ENCODE measurements at places on chromosomes 1 and 21.

DNA sequence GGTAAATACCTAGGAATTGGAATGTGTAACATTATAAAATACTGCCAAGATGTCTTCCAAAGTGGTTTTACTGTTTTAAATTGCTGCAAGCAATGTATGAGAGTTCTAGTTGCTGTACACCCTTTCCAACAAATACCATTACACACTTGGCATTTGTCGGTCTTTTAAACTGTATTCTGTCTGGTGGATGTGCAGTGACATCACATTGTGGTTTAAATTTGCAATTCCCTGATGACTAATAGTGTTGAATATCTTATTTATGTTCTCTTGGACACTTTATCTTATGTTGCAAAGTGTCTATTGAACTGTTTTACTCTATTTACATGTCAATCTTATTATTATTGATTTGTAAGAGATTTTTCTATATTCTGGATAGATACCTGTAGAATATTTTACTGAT lies 561.2 kb upstream of the B3GALT2 start:
- DNase-seq, result no peak

DNA sequence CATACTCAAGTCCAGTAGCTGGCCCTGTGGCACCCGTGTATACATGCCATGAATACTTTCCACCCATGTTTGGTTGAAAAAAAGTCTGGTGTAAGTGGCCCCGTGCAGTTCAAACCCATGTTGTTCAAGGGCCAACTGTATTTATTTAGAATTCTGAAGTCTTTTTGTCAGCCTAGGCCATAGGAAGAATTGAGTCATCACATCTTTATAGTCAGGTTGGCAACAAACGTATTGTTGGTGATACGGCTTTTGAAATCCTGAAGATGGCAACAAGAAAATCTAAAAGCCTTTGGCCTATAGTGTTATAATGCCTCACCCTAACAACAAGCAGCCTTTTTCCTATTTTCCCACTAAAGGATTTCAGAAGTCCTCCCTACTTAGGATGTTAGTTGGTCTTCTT lies 363.6 kb downstream of the PLPP3 start:
- no peak for DNase-seq

DNA sequence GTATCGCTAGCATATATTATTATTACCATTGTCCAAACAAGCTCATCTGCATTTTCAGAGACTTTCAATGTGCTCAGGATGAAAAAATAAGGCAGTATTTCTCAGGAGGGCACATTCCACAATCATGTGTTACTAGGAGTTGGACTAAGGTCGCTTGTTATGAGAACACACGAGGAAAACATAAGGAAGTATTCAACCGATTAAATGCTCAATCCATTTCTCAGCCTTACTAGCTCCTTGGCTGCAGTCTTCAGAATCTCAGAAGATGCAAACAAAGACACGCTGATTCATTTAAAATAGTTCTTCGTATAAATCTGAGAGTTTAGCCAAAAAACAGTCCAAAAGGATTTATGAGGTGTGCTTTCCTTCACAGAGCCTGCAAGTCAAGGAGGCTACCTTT lies 82.0 kb upstream of the JAK1 start:
- DNase-seq, result no peak

- DNase-seq, result peak; percentile 92
These were observed 14.5 kb upstream of the ERRFI1 start for GRCh38 chr1:8040586-8040985.

- no peak for DNase-seq
These were observed 52.5 kb upstream of the PRMT6 start for GRCh38 chr1:107003972-107004371.

GRCh38 chr1:238673561-238673960 lies 712.8 kb upstream of the CHRM3 start:
- DNase-seq, result no peak

DNA sequence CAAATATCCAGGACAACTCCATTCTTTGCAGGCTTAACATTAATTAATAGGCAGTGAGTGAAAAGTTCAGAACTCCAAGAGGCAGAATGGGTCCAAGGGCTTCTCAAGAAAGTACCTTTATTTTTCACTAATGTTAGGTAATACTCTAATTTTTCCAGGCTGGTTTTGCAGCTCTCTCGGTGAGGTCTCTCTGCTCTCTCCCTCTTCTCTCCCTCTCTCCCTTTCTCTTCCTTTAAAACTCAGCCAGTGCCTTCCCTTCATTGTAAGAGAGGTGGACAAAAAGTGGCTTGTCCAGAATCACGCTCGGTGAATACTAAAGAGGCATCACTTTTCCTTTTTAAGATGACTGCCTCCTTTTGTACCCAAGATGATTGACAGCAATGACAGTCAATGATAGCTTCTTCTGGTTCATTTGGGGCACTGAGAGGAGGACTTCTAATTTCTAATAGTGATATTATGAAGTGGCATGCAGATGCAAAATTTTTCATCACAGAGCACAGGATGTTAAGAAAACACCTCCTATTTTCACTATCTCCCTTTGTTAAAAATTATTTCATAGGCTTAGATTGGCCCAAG lies 1.3 kb upstream of the CHI3L1 start:
- DNase-seq, result no peak

DNA sequence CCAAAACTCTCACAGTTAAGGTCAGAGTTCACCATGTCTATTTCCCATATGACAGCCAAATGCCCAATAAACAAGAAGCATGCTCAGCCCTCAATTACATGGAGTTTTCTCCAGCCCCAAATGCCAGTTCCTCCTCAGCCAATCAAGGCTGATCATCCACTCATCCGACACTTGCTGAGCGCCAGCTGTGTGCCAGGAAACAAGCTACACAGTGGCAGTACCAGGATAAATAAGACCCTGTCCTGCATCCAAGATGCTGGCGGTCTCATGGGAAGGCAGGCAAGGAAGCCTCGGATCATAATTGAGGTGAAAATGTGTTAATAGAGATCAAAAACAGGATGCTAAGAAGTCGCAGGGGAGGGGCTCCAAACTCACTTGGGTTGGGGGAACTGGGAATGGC lies 7.7 kb downstream of the ZBTB17 start:
- no peak for DNase-seq

- DNase-seq, result no peak
These were observed 2.8 kb downstream of the MAN1A2 start for GRCh38 chr1:117370071-117370470.

- no peak for DNase-seq
These were observed 10.8 kb downstream of the OSBPL9 start for GRCh38 chr1:51627672-51628071.

Data from AG09309 (cell line).